Kidney (tissue), 22 donors: ENCODE measurements at places on chromosomes 7 and 10. TPM values are rescaled to one million over a fixed set of nuclear protein-coding genes. Genes with fewer than 3 reads are reported as not detected.

GRCh38 chr10:6201516-6201975 is 1.2 kb upstream of the PFKFB3 start:
- peak; percentile 82 for DNase-seq

DNA sequence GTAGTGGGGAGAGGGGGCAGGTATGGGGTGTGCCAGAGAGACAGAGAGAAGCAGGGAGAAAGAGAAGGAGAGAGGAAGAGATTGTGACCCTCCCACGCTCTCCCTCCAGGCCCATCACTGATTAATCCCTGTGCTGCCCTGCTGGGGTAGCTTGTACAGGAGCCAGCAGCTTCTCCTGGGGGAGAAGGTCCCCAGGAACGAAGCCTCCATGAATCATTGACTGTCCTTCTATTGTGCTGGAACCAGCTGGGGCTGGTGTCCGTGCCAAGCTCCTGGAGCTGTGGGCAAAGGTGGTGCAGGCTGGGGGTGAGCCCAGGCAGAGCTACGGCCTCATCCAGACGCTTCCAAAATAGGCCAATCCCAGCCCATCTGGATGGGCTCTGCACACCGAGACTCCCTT is 20.9 kb downstream of the AQP1 start:
- DNase-seq: peak; percentile 18

DNA sequence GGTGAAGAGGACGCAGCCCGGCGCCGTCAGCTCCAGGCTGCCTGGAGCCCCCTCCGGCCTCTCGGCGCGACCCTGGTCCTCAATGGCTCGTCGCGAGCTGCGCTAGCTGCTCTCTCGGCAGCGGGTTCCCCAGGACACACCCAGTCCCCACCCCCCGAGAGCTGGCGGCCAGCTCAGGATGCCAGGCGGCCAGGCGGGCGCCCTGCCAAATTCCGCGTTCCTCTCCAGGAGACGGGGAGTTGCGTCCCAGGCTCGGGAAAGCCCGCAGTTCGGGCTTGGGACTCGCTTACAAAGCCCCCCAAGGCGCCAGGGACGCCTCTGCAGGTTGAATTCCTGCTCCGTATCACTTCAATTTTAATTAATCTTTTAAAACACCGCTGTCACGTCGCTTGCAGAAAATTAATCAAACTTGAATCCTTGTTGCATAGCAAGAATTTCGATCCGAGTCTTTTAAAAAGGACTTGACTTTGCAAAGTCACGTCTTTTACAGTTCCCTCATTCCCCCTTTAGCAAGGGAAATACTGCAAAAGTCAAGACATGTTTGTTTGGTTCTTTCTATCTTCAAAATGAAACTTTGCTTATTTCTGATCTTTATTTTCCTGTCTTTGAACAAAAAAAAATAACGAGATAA is 28.2 kb downstream of the SKIDA1 start:
- DNase-seq: peak; percentile 93

- no peak for DNase-seq
These were observed 7.3 kb downstream of the SLC25A13 start for GRCh38 chr7:96314402-96315124.

DNA sequence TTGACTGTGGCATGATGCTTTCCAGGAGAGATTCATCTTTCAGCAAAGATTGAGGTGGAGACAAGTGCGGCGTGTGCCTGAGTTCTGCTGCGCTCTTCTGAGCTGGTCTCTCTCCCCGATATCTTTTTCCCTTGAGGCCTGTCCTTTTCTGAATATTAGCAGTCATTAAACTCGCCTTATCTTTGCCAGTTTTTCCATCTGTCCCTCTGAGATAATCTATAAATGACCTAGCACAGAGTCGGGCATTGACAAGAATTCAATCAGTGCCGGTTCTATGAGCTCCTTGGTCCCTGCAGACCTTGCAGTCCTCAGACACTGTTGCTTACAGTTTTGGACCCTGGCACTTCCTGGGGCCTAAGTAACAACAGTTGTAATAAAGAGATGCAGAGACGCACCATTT is 89.7 kb upstream of the IKZF1 start:
- no peak for DNase-seq

DNA sequence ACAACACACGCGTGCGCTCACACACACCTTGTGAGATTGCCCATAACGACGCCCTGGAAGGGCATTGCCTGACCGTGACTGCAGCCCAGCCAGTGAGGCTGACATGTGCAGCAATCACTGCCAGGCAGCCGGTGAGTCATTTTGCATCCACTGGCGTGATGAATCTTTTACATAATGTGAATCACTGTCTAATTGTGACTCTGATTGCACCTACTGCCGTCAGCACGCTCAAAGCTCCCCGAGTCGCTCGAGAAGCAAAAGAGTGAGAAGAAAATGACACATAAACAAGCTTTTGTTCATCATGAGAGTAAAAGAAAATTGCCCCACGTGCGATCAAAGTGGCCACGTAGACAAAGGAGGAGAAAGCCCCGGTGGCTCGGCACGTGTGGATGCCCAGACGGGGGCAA is 117.4 kb upstream of the PFKP start:
- DNase-seq: no peak

- DNase-seq: no peak
These were observed 124.1 kb upstream of the LAMB4 start for GRCh38 chr7:108254259-108254658.

DNA sequence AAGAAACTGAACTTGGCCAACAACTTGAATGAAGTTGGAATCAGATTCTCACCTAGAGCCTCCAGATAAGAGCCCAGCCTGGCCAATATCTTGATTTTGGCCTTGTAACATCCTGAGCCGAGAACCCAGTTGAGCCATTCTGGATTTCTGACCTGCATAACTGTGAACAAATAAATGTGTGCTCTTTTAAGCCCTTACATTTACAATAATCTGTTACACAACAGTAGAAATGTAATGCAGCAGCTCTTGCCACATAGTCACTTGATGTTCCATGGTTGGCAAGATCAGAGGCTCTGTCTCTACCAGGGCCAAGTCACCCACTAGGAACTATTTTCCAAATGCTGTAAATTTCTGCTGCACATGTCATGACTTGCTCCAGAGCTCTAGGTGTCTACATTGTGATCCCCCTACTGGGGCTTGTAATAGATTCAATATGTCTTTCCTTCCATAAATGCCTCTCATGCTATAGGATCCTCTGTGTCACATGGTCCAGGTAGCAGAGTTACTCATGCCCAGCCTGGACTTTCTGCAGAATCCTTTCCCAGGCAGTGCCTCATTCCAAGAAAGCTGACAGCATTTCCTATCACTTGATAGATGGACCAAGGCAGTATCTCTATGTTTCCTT is 11.4 kb upstream of the RBM20 start:
- no peak for DNase-seq

DNA sequence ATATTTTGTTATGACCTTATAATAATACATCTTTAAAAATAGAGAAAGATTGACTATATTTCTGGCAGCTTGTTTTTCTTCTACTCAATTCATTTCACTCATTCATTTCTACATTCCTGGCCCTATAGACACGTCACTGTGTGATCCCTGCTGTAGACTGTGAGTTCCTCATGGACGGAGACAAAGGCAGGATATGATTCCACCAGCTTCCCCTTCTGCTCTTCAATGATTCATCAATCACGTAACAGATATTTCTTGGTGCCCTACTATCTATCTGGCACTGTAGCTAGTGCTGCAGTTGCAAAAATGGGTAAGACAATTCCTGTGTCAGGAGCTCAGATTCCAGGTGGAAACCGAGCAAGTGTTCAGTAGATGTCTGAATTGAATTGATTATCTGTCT is 415.0 kb downstream of the SFMBT2 start:
- no peak for DNase-seq

DNA sequence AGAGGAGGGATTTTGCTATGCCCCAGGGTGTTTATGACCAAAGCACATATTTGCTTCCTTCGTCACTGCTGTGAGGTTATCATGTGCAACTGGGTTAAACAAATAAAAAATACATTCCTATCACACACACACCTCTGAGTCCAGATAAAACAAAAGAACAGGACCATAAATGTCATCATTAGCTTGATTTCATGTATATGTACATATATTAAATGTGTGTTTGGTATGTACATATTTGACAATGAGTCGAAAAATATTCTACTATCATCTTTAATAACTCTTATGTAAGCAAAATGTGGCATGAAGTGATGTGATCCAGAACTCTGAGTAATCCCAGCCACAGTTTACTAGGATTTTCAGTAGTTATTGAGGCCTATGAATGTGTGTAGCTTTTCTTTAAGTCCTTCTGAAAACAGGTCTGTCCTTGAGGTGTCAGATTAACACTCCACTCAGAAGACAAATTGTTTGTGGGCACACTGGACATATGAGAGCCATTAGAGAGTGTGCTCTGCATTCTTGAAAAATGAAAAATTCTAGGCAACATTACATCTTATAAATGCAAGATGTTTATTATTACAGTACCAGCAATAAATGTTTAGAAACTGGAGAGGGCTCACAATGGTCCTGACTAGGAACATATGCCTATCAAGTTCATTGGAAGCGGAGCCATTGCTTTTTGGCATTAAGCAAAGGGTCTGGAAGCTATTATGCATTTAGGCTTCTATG is 335.1 kb upstream of the SEMA3A start:
- DNase-seq: no peak

GRCh38 chr10:98460837-98461499 is 14.2 kb upstream of the HPS1 start:
- no peak for DNase-seq

DNA sequence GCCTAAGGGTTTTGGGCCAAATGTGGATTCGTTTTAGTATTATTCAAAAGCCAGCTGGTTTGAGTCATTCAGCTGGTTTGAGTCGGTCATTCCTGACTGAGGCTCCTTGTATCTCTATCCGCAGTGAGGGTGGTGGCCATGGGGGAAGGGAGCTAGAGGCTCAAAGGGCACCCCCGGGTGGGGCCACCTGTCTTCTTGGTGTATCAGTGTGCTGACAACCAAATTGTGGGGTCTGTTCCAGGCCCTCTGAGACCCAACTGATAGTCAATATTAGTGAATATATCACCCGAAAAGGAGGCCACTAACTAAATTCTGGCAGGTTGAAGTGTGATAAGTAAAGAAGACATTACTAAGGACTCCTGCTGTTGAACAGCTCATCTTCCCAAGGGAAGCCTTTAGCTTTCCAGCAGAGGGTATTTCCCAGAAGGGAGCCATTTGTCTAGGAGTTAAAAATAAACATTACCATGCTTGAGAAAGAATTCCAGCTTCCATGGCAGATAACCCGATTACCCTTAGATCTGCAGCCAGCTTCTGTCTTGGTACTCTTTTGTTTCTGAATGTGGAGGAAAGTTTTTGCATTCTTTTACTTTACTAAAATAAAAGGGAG is 29.9 kb upstream of the DDX50 start:
- DNase-seq: peak; percentile 59

CHN2 gene
- total RNA-seq: 22.5 TPM

AFAP1L2 gene
- 24.0 TPM for total RNA-seq

MRM2 gene
- total RNA-seq: 25.6 TPM

PDZD7 gene
- total RNA-seq: 1.6 TPM

BMPER gene
- total RNA-seq: 0.60 TPM
